ENCODE measurements at places on chromosomes 13 and 19. TPM values are rescaled to one million over a fixed set of nuclear protein-coding genes. Genes with fewer than 3 reads are reported as not detected.

- peak overlapping the region; percentile 48 for H3K4me3 ChIP-seq
- no peaks in the 10 kb centered on the region for H3K36me3 ChIP-seq
- peaks cover 3% of the 10 kb centered on the region for H3K4me1 ChIP-seq
- peaks cover 47% of the 10 kb centered on the region for H3K27me3 ChIP-seq
- DNase-seq: no peak
Observed at GRCh38 chr19:12833738-12834565, 427 bp downstream of the RTBDN start.

- peak overlapping the region; percentile 87 for H3K27ac ChIP-seq
- no peaks in the 10 kb centered on the region for H3K27me3 ChIP-seq
- H3K36me3 ChIP-seq: peaks cover 6% of the 10 kb centered on the region
- no peak for DNase-seq
- peaks cover 40% of the 10 kb centered on the region for H3K4me1 ChIP-seq
- no peak overlapping the region for H3K4me3 ChIP-seq
Observed at GRCh38 chr19:5952193-5953029, 25.5 kb downstream of the RANBP3 start.

DNA sequence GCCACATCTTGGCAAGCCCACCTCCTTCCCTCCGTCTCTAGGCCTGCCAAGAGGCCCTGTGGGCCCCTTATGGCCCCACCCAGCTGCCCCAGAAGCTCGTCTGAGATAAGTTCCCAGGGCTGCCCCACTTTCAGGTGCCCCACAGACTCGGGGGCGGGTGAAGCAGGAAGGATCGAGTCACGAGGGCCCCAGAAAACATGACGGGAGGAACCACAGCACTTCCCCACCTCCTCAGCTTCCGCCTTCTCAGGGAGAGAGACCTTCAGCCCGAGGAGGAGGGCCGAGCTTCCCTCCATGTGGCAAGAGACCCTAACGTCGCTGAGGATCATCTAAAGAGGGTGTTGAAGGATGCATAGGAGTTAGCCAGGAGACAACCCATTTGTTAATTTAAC, 4.5 kb upstream of the IL12RB1 start:
- peak; percentile 55 for DNase-seq
- H3K4me1 ChIP-seq: peaks cover 7% of the 10 kb centered on the region
- peak overlapping the region; percentile 30 for H3K27ac ChIP-seq
- no peaks in the 10 kb centered on the region for H3K36me3 ChIP-seq

GRCh38 chr19:4367336-4367723, 24.0 kb downstream of the MPND start:
- peaks cover 47% of the 10 kb centered on the region for H3K36me3 ChIP-seq
- no peak overlapping the region for H3K4me3 ChIP-seq
- peaks cover 48% of the 10 kb centered on the region for H3K4me1 ChIP-seq
- DNase-seq: no peak
- no peak overlapping the region for H3K27ac ChIP-seq
- H3K27me3 ChIP-seq: no peaks in the 10 kb centered on the region

DNA sequence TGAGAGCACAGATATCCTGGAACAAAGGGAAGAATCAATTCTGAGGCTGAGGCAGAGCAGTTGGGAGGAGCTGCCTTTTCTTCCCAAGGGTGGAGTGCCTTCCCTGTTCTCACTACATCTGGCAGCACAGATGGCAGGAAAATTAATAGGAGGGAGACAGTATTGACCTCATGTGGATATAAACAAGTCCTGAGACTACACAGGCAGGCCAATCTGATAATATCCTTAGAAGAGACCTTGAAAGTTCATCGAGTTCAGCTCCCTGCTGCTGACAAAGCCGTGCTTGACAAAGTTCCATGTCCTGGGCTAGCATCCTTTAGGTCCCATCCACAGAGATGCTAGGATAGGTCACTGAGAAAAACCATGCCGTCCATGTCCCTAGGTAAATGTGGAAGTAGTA, 1451.5 kb downstream of the EFNB2 start:
- no peak overlapping the region for H3K4me3 ChIP-seq
- no peak overlapping the region for H3K27ac ChIP-seq
- DNase-seq: peak; percentile 22
- no peaks in the 10 kb centered on the region for H3K4me1 ChIP-seq
- H3K27me3 ChIP-seq: no peaks in the 10 kb centered on the region
- H3K36me3 ChIP-seq: no peaks in the 10 kb centered on the region

DNA sequence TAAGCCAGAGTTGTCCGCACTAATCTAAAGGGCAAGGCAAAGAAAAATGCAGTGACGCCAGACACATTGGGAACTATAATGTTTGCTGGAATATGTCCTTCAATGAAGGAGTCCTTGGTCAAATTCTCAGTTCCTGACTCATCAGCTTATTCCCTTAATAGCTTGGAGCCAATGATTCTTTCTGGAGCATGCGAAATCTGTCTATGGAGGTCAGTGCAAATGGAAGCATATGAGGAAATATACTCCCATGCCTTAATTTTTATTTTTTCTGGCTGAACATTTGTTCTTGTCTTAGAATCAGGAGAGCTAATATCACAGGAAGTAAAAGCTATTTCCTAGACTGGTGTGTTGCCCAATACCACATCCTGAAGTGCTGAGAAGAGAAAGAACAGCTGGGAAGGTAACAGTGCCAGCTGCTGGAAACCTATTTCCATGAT, 289.8 kb upstream of the SPRY2 start:
- H3K27me3 ChIP-seq: no peaks in the 10 kb centered on the region
- H3K4me3 ChIP-seq: no peak overlapping the region
- peak; percentile 13 for DNase-seq
- no peak overlapping the region for H3K27ac ChIP-seq

The ZNF587B gene
- total RNA-seq: 11.9 TPM

All from adrenal gland (tissue), 19 donors.